ENCODE measurements at places on chromosomes 3 and 15.

GRCh38 chr15:73386886-73387506 lies 18.2 kb upstream of the HCN4 start:
- DNase-seq, result no peak

- no peak for DNase-seq
Observed at GRCh38 chr3:28386049-28386448, 37.4 kb upstream of the AZI2 start.

DNA sequence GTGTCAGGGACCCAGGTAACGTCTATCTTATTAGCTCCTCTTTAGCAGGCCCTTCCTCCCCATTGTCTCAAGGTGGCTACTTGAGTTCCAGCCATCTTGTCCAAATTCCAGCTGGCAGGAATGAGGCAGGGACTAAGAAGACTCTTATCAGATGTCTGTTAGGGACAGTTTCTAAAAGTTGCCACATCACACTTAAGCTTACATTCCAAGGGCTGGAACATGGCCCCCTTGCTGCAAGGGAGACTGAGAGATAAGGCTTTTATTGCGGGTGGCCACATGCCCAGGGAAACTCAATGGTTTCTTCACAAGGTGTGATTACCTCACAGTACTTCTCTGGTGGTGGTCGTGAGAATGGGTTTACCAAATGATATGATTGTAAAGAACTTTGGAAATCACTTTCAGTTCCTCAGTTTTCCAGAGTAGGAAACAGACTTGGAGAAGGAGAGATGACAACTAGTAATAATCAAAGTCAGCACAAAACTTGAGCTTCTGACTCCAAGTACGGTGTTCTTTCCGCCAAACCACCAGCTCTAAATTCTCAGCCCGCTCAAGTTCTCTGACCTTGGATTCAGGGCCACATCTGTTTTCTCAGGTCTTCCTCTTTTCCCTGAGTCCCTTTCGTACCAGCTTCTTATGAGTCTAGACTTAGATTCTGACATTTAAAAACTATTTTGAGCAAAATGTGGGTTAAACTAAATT lies 14.2 kb downstream of the PDIA5 start:
- no peak for DNase-seq

GRCh38 chr3:194233150-194233549 lies 97.2 kb downstream of the HES1 start:
- DNase-seq, result no peak

- DNase-seq, result peak; percentile 26
Observed at GRCh38 chr3:185330644-185331043, 32.3 kb upstream of the MAP3K13 start.

GRCh38 chr15:65334586-65335231 lies 30.2 kb downstream of the RNU5B-1 start:
- no peak for DNase-seq

DNA sequence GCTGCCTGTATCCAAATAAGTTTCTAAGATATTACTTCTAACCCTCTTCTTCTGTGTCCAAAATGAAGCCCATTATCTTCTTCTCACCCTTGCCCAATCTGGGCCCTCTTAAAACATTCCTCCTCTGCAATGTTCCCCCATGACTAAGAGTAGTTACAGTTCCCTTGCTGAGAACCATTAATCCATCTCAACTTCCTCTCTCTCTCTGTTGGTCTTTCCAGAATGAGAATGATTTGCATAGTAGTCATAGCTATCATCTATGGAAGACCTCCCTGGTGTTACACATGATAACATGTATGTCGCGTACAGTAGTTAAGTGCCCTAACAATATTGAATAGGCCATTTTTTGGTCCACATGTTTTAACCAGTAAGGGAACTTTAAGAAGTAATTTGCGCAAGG lies 177.9 kb downstream of the ANXA2 start:
- DNase-seq, result no peak

DNA sequence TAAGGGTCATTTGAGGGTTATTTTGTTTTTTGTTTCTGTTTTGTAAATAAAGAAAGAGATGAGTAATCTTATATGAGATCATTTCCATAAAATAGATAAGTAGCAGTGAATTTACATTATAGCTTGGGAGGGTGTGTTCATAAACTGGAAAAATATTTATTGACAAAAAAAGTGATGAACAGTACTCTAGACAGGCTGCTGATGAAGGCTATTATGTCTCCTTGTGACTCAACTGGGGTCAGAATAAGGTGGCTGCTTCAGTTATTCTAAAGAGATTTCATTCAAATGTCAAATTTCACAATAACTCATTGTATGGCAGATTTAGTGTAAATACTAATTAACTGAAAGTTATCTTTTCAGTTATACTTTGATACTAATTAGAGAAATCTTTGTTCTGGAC lies 251.1 kb upstream of the CMC1 start:
- no peak for DNase-seq

DNA sequence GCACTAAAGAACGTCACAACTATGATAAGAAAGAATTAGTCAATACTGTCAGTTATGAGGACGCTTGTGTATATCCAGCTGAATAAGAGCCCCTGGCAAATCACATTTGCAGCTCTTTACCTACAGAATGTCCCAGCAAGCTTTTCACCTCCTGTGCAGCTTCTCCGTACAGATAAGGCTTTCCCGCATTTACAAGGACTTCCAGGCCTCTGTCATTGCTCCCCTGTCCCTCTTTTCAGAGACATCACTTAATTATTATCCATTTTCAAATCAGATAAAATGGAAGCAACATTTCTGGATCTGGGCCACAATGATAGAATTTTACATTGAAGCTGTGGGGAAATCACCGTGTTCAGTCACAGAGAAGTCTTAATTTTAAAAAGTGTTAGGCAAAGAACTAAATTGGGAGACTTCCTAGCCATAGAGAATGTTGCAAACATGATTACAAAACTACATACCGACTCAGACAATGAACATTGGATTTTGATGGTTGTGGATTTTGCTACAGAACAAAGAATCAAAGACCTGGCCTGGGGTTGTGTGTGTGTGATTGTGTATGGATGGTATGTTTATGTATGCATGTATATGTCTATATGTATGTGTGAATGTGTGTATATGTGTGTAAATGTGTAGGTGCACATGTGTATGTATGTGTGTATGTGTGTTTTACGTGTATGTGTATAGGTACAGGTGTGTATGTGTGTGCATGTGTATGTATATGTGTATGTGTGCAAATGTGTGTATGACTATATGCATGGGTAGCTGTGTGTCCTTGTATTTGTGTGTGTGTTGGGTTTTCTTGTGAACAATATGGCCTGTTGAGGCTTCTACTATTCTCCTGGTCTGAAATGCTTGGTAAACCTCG lies 41.5 kb downstream of the MGLL start:
- DNase-seq, result no peak

- no peak for DNase-seq
Observed at GRCh38 chr3:29286478-29287240, 5.8 kb downstream of the RBMS3 start.

- DNase-seq, result no peak
Observed at GRCh38 chr3:158631981-158632380, 12.3 kb upstream of the GFM1 start.

GRCh38 chr3:46349484-46350261 lies 4.2 kb upstream of the CCR2 start:
- DNase-seq, result no peak

DNA sequence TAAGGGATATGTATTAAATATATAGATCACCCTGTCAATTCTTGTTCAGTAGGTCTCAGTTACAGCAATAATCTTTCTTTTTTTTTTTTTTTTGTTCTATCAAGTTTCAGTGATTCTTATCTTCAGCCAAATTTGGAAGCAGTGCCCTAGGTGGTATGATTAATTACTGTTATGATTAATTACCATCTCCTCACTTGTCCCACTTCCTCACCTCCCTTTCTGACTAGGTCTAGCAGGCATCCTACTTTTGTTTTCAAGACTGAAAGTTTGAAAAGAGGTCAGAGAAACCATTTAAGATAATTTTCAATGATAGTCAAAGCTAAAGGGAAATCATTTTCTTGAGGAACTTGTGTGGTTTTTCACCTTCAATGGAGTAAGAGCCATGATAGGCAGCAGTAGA lies 144.0 kb upstream of the CNTN4 start:
- DNase-seq, result no peak

DNA sequence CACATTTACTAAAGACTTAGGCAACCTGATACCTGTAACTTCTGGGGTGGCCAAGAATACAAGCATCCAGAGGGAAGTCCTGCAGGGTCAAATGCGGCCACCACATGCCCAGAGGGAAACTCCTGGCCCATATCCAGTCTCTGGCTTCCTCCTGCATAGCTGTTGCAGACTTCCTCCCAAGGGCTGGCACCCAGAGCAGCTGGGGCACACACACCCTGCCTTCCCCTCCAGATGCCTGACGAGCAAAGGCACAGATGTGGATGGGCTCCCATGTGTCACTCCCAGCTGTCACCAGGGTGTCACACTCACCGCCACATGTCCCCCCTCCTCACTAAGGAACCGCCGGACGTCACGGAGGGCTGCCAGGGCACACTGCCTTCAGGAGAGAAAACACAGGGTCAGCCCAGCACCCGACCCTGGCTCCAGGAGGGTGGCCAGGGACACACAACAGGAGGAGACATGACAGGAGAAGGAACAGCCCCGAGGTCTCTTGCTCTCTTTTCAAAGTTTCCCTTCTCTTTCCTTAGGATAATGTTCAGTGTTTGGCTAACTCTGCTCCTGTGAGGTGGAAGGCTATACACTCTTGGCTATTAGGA lies 13.2 kb downstream of the PFKFB4 start:
- DNase-seq, result peak; percentile 22

DNA sequence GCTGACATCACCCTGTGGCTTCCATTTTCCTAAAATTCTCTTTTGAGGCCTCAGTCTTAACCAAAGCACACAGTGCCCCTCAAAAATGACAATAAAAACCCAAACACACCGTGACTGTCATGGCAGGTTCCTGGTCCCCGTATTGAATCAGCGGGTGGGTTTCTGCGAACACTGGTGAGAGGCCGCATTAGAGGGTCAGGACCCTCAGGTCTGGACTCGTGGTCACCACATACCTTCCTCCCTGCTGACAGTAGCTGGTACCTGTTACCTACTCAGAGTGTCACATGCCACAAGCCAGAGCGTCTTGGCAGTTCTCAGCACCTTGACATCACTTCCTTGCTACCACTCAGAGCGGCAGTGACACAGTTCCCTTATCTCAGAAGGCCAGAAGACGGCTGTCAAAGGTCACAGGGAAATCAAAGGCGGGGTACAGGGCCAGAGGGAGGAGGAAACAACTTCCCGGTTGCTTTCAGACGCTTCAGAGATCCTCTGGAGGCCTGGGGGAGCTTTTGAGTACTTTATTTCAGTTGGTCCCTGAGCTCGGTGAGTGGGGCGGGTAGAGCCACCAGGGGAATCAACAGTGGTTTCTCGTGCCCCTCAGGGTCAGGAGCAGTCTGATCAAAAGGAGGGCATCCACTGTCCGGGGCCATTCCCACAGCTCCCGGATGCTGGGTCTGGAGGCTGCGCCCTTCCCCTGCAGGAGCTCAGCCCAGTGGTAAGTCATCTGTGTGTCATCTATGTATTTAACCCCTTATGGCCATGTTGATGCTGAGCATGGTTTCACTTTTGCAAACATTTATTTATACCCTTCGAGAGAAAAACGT lies at the start of the genes CCR5AS and CCRL2:
TSS of gene CCR5AS (minus strand) at position 279 of the 824 bp plus-strand sequence.
TSS of gene CCRL2 (plus strand) at position 472 of the 824 bp plus-strand sequence. CDS start 821 bp downstream, outside the sequence.
- DNase-seq, result no peak

GRCh38 chr15:85383470-85384148 lies 3.2 kb downstream of the AKAP13 start:
- DNase-seq, result no peak

DNA sequence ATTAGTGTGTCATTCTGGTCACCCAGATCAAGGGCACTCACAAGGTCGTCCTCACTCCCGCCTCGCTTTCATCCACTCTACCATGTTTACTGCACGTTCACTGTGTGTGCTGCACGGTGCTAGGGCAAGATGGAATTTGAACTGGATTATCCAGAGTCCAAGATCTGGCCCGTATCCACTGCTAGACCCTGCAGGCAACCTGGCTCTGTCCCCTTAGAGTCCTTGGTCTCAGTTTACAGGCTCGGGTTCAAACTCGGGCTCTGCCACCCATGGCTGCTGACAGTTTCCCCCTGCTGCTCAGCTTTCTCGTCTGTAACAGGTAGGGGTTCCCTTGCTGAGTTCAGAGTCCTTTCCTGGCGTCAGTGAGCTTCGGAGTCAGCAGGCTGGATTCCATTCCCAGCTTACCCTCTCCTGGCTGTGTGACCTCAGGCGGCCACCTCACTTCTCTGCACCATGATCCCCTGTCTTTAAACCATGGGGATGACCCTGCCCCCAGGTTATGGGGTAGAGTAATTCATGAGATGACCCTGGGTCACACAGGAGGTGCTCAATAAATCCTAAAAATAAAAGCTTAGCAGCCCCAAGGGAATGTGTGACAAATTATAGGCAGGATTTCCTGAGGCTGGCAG lies 79.6 kb upstream of the SLC6A6 start:
- no peak for DNase-seq

DNA sequence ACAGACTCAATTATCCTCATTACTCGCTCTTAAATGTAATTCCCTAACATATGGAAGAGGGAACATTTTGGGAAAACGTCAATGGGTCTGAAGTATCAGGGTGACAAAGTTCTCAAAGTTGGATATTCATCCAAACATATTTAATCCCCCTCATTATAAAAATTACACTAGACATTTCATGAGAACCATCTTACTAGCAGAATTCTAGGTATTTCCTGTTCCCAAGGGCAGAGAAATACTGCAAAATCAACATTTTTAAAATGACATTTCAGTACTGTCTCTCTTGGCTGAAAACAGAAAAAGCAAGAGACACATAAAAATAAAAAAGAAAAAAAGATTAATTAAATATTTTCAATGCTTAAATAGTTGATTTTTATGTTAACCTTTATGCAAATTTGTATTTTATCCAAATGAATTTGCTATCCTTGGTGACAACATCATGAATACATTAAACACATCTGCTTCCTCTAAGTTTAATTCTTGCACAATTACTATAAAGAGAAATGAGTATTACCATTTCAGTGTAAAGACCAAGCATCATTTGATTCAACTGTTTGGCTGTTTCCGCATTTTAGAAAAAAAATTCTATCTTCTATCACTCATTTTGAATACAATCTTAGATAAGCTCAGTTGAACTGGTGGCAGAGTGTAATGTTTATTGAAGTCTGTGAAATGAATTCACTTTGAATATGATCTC lies 114.8 kb upstream of the COL8A1 start:
- no peak for DNase-seq

DNA sequence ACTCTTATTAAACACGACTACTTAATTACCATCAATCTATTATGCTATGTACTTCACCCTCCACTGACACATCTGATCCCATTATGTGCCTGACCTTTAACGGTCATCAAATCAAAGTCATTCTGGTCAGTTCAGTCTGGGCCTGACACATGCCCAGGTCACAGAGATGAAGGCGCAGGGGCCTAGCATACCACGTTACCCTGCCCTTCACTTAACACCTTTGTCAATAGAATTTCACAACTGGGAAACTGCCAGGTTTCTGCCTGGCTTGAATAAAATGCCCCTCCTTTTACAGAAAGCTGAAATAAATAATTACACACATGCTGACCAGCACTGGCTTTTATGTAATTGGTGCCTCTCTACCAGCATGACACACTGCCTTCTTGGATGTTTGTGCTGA lies 39.5 kb downstream of the MECOM start:
- no peak for DNase-seq

GRCh38 chr3:54850484-54851018 lies 77.3 kb downstream of the LRTM1 start:
- DNase-seq, result no peak

Data from H9 (cell line).